ENCODE measurements at places on chromosomes 13 and 19.

GRCh38 chr13:99523838-99524237 lies 22.6 kb downstream of the TM9SF2 start:
- no peak for DNase-seq

- no peak for DNase-seq
Observed at GRCh38 chr19:5147978-5148793, 179.3 kb downstream of the KDM4B start.

DNA sequence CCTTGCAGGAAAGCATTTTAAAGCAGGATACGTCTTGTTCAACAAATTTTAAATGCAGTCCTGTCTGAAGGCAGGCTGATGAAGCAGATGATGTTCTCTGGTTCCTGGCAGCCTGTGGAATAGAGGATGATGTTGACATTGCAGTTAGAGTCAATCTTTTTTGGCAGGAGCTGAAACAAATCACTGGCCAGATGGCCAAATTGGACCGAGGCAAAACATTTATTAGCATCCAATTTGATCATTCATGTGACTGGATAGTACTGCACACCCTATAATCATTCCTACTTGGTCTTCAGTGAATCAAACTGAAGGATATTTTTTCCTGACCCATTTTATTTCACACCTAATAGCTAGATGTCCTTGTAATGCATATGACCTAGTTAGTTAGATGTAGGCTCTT lies 172.2 kb upstream of the SLC10A2 start:
- DNase-seq: no peak

DNA sequence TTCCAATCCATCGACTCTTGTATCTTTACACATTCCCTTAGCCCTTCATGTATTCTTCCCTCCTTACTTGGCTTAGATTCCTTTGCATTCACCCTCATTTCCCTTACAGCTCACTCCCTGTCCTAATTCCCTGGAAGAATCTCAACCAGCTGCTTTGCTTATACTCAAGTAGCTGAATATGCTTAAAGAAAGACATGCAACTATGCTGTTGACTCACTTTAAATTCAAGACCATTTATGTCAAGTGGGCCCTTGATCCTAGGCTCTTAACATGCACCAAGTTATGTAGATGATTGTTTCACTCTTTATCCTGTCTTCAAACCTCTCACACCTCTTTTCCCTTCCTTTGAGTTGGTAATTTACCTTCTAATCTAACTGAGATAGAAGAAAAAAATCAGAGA lies 7.4 kb downstream of the CCDC122 start:
- no peak for DNase-seq

DNA sequence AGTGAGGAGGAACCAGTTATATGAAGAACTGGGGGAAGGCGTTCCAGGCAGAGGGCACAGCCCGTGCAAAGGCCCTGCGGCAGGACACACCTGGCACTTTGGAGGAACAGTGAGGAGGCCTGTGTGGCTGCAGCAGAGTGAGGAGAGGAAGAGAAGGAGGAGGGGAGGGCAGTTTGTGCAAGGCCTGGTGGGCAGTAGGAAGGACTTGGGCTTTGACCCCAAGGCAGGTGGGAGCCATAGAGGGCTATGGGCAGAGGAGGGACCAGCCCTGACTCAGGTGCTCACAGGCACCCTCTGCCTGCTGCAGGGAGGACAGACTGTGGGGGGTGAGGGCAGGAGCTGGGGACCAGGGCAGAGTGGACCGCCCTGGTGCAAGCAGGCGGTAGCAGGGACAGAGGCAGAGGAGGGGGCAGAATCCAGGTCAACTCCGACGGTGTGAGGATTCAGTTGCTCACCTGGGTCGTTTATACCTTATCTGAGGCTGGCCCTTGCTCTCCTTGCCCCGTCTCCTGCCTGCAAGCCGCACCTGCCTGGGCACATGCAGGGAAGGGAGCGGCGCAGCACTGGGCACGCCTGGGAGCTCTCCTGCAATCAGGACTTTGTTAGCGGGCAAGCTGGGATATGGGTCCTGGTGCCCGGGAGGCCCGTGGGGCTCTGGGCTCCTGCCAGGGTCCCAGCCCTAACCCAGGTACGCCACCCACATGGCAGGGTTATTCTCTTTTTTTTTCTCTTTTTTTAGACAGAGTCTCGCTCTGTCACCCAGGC lies 34.8 kb downstream of the NFIC start:
- no peak for DNase-seq

DNA sequence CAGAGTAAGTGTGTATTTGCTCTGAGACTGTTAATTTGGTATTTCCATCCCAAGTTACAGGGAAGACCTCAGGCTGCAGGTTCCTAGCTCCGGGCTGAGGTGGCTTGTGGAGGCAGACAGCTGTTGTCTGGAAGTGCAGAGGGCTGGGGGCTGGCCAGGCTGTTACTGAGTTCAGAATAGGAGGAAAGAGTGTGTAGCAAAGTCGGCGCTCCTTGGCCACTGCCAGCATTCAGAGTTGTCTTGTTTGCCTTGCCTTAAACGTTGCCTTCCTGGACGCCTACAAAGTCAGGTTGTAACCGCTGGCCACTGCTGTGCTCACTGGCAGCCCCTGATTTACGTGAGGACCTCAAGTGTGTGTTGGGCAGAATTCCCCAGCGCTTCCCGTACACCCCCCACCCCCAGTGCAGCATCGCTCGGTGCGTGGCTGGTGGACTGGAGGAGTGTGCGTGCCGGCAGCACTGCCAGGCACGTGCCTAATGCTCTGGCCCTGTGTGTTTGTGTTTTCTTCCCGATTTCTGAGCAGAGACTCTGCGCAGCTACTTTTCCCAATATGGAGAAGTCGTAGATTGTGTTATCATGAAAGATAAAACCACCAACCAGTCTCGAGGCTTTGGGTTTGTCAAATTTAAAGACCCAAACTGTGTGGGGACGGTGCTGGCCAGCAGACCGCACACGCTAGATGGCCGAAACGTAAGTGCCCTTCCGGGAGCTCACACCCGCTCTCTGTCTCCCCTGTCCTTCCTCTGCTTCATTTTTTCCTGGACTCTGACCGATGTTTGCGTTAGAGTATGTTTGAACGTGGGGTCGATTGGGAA lies 10.5 kb downstream of the DAZAP1 start:
- no peak for DNase-seq

DNA sequence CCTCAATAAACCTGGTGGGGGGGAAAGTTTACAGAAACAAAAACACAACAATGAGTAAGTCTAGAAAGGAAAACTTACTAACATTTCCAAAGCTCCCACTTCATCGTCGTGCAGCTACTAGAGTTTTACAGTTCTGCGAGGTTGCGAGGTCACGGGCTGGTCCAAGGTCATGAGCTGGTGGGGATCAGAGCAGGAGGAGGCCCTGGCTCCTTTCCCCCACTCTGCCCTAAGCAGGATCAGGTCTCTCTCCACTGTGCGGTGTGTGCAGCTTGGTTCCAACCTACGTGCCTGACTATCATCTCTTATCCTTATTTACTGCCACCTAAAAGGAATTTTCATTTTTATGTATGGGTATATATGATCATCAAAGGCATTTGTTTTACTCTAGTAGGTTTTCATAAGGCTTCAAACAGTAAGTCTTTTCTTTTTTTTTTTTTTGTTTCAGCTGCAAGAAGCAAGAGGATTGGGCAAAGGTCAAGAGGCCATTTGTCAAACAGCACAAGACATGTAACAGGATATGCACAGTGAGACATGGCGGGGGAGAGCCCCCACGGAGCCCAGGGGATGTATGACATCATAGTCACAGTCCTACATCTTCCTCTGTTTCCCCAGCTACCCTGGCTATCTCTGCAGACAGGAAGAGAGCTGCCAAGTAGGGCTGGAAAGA lies 76.6 kb upstream of the POMP start:
- DNase-seq: no peak

GRCh38 chr13:94232161-94232950 lies 247.1 kb downstream of the DCT start:
- no peak for DNase-seq

- peak; percentile 42 for DNase-seq
Observed at GRCh38 chr19:2969104-2969504, 8.3 kb upstream of the TLE6 start.

GRCh38 chr19:53982611-53983010 lies 8.8 kb upstream of the CACNG6 start:
- peak; percentile 52 for DNase-seq

DNA sequence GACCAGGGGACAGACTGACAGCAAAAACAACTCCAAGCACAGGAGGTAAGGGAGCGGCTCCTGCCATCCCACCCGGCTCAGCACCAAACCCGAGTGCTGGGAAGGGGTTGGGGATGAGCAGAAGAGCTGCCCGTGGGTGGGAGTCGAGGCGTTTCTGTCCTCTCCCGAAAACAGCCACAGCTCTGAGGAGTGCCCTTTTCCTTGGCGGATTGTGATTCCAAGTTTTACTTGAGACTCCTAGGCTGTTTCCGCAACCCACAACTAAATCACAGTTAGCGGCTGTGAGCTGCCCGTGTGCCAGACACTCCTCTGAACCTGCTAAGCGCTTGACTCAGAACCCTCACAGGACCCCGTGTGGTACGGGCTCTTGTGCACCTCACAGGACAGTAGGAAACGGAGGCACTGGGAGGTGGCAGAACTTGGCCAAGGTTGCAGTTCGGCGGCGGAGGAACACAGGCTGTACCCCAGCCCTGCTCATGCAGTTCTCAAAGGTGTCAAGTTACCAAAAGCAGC lies 21.4 kb downstream of the CFAP97D2 start:
- DNase-seq: no peak

DNA sequence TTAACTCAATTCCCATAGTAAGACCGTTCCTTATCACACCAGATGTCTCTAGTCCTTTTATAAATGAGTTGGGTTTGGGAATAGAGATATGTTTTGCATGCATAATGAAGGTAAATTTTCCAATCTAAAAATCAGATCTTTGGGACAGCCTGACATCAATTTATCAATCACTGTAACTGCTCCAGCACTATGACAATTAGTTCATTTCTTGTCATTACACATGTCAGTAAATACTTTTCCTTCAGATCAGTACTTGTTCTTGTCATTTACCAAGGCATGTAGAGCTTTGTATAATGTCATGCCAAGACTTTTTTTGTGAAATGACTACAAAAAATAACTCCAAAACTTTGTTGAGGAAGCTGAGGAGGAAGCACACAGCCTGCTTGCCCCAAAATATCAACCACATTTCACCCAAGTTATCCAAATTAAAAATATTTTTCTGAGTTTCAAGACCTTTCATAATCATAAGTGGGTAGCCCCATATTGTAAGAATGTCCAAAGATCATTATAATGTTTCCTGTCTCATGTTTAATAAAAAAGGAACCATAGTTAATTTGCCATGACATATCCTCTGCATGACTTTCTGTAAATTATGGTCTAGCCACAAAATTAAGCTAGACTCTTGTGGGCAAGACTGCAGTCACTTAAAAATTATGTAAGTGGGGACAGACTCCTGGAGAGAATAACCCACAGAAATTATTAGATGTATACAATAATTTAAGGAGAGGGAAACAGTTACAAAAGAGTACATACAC lies 586.8 kb downstream of the TBC1D4 start:
- no peak for DNase-seq

- no peak for DNase-seq
Observed at GRCh38 chr13:29993716-29994488, 143.5 kb upstream of the UBL3 start.

DNA sequence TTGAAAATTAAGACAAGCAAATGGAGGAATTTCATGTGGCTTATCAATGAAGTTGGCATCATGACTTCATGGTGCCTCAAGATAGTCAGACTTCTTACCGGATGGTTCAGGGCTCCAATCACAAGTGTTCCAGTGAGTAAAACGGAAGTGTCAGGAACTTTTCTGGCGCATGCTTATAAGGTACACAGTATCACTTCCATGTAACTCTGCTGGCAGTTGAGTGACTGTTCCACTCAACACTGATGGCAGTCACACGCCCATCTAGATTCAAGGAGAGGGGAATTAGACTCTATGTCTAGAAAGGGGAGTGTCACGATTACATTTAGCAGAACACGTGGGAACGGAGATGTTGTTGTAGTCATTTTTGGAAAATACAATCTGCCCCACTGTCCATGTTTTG lies 114.3 kb downstream of the KCTD15 start:
- DNase-seq: no peak

DNA sequence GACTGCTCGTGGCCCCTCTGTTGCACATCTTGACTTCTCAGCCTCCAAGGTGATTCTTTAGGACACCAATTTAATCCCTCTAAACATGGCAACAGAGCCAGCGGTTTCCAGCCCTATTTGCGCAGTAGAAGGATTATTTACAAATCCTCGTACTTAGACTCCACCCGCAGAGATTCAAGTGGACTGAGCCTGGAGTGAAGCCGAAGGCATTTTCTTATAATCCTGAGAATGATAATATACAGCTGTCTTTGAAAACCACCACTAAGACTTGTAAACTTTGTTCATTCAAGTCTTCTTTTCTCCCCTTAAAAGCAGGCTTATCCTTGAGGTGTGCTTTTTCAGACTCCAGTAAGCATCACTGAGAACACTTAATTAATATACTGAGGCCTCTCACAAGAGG lies 4.8 kb upstream of the DPRX start:
- no peak for DNase-seq

- peak; percentile 90 for DNase-seq
Observed at GRCh38 chr19:872266-872951, 12.9 kb downstream of the CFD start.

DNA sequence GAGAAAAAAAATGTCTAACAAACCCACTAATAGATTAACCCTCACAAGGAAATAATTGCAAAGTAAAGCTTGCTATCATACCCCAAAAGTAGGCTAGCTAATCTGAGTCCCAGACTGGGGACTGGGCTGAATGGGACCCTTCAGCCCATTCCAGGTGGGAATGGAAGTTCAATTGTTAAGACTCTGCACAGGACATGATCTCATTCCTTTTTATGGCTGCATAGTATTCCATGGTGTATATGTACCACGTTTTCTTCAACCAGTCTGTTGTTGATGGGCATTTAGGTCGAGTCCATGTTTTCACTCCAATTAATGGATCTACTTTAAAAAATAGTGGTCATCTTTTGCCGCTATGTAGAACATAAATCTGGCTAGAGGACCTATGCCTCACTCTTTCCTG lies 17.9 kb downstream of the OR7A5 start:
- no peak for DNase-seq

- DNase-seq: peak; percentile 35
Observed at GRCh38 chr13:112643759-112644459, 45.9 kb upstream of the ATP11A start.

DNA sequence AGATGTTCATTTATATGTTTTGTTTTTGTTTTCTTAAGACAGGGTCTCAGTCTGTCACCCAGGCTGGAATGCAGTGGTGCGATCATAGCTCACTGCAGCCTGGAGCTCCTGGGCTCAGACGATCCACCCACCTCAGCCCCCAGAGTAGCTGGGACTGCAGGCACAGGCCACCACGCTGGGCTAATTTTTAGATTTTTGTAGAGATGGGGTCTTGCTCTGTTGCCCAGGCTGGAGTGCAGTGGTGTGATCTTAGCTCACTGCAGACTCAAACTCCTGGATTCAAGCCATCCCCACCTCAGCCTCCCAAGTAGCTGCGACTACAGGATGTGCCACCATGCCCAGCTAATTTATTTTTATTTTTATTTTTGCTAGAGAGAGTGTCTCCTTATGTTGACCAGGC lies 45.7 kb downstream of the NFIC start:
- no peak for DNase-seq

- DNase-seq: no peak
Observed at GRCh38 chr19:17611462-17612244, 56.2 kb downstream of the COLGALT1 start.

- peak; percentile 50 for DNase-seq
Observed at GRCh38 chr13:73657821-73658540, 476.2 kb downstream of the KLF12 start.

- no peak for DNase-seq
Observed at GRCh38 chr13:98207416-98207815, 30.3 kb upstream of the RNF113B start.

All from mucosa of descending colon (tissue), 3 donors.